ENCODE measurements at places on chromosomes 6 and 20.

DNA sequence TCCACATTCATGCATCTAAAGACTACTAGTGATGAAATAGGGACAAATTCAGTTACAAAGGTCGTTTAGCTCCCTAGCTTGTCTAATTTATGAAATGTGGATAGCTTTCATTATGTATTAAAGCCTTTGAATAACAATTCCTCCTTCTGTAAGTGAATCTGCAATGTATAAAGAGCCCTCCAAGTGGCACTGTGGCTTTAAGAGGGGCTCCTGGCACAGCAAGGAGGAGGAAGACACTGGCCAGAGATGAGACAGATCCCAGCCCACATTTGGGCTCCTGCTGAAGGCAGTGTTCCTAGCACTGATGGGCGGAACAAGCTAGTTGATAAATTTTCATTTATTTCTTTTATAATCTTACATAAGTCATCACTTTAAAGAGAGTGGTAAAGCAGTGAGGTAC lies 17.6 kb upstream of the FUCA2 start:
- DNase-seq: no peak

- no peak for DNase-seq
Observed at GRCh38 chr6:83578057-83578456, 65.7 kb downstream of the PRSS35 start.

DNA sequence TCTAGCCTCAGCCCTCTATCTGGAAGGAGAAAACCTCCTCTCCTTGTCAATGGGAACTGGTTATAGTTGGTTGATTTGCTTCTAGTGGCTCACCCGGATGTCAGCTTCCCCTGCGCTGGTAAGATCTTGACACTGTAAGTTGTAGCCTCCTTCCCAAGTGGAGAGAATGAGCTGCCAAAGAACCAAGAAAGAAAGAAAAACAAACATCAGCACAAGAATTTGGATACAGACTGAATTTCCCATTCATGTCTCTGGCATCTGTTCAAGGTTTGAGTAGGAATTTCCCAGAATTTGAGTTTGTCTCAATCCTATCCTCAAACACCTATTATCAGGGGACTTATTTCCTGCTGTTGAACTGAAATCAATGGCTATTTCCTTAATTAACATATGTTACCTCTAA lies 44.1 kb downstream of the ELOVL2 start:
- DNase-seq: no peak

DNA sequence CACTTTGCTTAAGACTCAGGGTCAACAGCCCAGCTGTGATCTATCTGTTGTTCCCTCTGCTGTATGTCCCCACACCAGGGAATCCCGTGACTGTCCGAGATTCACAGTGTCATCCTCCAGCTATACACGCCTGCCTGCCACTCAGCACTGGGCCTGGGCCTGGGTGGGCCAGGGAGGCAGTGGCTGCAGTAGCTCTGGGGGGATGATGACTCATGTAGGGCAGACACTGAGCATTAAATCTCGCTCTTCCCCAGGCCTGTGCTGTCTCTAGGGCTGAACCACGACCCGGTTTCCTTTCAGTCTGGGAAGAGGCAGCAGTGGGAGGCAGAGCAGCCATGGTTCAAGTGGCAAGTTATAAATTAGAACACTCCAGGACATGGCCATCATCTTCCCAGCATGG lies 173.9 kb downstream of the LRFN2 start:
- DNase-seq: no peak

GRCh38 chr20:46351357-46352058 lies 43.2 kb upstream of the CDH22 start:
- DNase-seq: no peak

GRCh38 chr20:43994486-43995100 lies 79.9 kb downstream of the TOX2 start:
- DNase-seq: no peak
